ENCODE measurements at places on chromosomes 1 and 21. TPM values are rescaled to one million over a fixed set of nuclear protein-coding genes. Genes with fewer than 3 reads are reported as not detected.

The CCDC27 gene
- not detected for polyA plus RNA-seq

The BSND gene
- polyA plus RNA-seq = not detected

The DCST1 gene
- not detected for polyA plus RNA-seq

The NFASC gene
- 0.39 TPM for polyA plus RNA-seq

The LORICRIN gene
- polyA plus RNA-seq = not detected
